ENCODE measurements at places on chromosomes 1 and 21. TPM values are rescaled to one million over a fixed set of nuclear protein-coding genes. Genes with fewer than 3 reads are reported as not detected.

SLC9C2 gene
- 0.51 TPM for total RNA-seq

NBPF10 gene
- 0.26 TPM for total RNA-seq

WNT3A gene
- not detected for total RNA-seq

FMO2 gene
- not detected for total RNA-seq

SERPINC1 gene
- not detected for total RNA-seq

PLEKHG5 gene
- 109 TPM for total RNA-seq

TCHH gene
- 0.38 TPM for total RNA-seq

TLR5 gene
- total RNA-seq = 0.77 TPM

ZYG11A gene
- total RNA-seq = 0.18 TPM

S100PBP gene
- total RNA-seq = 43.3 TPM

EPHA2 gene
- total RNA-seq = 109 TPM

TMEM269 gene
- total RNA-seq = 0.38 TPM

ELF3 gene
- total RNA-seq = 0.56 TPM

SYT14 gene
- total RNA-seq = 9.7 TPM

HHAT gene
- total RNA-seq = 6.0 TPM

HMGCL gene
- 30.0 TPM for total RNA-seq

OR6N1 gene
- not detected for total RNA-seq

CLCA4 gene
- total RNA-seq = not detected

PRAMEF7 gene
- not detected for total RNA-seq

SYNC gene
- total RNA-seq = 0.49 TPM

FAAP20 gene
- 118 TPM for total RNA-seq

SPRR2G gene
- total RNA-seq = not detected

All from endothelial cell (in vitro differentiated cells).